ENCODE measurements at places on chromosomes 1 and 21.

DNA sequence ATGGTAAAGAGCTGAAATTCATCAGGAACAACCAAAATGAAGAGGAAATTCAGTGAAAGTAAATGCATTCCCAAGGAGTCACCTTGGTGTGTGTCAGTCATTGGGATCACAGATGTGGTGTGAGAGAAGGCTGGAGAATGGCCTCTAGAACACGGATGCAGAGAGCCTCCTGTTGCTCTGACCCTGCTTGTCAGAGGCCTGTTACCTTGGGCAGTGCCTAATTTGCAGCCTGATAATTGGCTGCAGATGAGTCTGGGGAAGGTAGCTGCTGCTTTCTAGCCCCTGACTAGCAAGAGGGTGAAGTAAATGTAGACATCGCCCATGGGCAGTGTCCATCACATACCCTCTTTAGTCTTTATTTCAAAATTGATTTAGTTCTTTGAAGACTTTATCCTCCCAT is 3.3 kb downstream of the GCSAML start:
- DNase-seq = no peak

DNA sequence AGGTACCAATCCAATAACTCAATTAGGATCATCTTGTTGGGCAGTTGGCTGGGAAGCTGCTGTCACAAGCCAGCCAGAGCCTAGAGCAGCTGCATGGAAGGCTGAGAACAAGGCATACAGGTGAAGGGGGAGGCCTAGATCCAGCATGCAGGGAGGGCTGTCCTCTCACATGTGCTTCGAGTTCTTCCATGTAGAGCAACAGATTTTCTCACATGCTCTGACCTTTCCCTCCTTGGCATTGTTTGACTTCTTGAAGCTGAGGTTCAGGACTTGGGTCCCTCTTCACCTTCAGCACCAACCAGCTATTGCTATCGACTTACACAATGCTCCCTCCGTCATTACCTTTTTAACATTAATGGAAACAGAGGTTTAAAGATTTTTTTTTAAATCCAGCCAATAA is 257.7 kb downstream of the ATG4C start:
- no peak for DNase-seq

GRCh38 chr1:236862615-236863211 is 67.6 kb downstream of the MTR start:
- no peak for DNase-seq

DNA sequence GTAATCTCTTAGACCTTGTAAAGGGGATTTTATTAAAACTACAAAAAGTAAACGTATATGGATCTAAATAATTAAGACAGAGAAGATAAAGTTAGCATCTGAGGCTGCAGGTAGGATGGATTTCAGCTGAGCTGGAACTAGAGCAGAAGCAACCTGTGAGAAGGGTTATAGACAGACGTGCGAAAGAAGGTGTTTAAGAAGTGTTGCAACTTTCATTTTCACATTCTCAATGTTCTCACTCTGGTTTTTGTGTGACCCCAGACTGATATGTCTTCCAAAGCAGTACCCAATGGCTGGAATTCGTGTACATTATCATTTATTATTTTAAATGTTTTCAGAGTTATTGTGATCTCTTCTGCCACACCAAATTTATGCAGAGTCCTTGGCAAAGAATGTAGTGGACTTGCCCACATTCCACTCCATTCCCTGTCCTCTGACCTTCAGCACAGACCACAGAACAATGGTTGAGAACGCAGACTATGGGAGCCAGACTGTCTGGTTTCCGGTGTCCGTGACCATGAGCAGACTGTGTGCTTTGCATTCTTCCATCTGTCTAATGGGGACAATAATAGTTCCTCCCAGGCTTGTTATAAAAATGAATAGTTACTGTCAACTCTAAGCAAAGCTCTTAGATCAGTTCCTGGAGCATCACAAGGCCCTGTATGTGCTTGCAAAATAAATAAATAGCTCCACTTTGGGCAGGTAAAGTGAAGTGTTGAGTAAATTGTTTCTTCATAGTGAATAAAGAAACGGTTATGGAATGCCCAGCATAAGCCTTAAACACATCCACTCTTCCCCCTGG is 140.6 kb upstream of the SAMSN1 start:
- no peak for DNase-seq

- no peak for DNase-seq
Observed at GRCh38 chr1:103160281-103160680, 52.0 kb upstream of the COL11A1 start.

DNA sequence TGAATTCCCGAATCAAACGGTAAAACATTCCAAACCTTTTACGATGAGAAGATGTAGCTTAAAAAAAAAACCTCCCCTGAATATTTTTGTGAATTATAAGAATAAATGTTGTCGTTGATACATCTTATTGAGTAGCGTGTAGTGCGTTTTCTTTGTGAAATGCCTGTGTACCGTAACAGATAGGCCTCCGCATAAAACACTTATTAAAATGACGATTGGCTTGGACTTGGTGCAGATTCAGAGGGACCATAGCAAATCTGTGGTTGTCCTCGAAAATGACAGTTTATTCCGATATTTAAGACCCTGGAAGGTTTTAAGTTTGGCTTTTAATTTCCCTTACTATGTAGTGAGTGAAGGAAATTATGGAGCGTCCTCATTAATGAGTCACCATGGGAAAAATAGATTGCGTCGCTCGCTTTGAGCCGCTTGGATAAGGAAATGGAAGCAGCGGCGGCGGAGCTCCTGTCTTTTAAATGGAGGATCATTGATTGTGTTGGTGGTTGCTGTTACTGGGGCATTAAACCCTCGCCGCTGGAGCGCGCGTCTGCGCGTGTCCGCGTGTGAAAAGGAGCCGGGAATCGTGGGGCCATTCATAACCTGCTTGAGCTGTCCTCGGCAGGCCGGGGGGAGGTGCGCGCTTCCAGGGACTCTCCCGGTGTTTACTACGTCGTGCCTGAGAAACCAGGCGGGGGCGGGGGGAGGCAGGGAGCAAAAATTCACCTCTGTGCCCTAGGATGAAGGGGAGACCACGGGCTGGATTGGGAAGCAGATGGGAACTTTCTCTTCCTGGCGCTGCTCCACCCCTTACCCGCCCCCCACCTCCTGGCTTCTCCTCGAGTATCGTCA is 1.6 kb downstream of the SPEN start:
- peak; percentile 85 for DNase-seq

DNA sequence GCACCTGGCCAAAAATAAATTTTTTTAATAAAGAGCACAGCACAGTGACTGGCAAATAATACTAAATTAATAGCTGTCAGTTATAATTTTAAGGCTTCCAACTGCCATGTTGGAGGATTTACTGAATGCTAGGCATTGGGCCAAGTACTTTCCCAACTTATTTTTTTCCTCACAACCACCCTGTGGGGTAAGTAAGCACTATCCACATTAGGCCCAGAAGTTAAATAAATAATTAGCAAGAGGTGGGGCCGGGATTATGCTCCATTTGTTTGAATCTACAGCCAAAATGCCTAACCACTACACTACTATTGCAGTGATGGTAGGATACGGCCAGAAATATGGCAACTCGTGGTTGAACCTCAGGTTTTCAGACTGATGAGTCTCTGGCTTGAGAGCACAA is 4.6 kb upstream of the TRNAU1AP start:
- DNase-seq = no peak

DNA sequence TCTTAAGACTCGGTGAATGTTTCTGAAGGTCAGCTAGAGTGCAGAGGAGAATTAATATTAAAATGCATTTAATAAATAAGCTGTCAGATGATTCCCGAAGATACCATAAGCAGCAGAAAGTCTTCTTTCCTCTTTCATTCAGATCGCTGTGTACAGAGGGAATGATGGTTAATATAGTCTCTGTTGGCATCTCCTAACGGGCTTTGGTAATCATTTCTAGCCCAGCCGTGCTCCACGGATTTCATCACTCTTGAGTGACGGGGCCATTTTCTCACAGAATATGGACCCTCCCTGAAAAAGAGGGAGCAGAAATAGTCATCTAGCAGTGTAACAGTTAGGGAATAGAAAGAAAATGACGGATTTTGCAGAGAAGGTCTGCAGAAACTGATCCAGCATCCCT is 103.1 kb downstream of the ST6GALNAC3 start:
- DNase-seq = no peak

GRCh38 chr1:184284900-184285299 is 101.9 kb upstream of the C1orf21 start:
- DNase-seq = no peak

DNA sequence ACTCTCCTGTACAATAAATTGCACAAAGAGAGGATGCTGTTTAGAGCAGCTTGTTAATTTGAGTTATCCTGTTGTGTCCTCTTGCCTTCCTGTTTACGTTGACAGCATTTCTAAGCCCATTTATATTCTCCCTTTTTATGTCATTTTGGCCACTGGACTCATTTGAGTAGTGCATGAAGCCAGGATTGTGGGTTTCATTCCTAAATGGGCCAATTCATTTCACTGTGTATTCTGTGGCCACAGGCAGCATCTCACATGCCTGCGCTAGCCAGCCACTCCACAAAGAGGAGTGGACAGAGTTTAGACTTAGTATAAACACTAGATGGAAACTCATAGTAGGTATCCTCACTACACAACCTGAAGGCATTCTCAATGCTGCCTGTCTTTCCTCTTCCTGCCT is 73.4 kb downstream of the DTL start:
- no peak for DNase-seq

DNA sequence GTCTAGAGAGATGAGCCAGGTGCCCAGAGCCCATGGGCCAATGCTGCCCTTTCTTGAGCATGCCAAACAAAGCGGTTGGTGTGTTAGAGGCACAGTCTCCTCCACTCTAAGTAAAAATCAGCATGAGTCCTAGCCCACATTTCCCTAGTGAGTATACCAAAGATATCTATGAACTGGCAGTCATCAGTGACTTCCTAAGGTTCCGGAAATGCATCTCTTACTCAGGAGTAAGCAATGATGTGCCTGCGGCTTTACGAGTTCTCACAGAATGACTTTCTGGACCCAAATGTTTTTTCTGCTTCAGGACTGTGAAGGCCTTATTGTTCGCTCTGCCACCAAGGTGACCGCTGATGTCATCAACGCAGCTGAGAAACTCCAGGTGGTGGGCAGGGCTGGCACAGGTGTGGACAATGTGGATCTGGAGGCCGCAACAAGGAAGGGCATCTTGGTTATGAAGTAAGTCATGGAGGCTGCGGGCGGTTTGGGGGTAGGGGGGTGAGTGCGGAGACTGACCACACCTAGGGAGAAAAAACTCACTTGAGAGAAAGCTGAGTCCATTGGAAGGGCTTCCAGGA is 9.2 kb downstream of the PHGDH start:
- no peak for DNase-seq

- no peak for DNase-seq
Observed at GRCh38 chr1:205247130-205247921, 19.6 kb downstream of the TMCC2 start.

DNA sequence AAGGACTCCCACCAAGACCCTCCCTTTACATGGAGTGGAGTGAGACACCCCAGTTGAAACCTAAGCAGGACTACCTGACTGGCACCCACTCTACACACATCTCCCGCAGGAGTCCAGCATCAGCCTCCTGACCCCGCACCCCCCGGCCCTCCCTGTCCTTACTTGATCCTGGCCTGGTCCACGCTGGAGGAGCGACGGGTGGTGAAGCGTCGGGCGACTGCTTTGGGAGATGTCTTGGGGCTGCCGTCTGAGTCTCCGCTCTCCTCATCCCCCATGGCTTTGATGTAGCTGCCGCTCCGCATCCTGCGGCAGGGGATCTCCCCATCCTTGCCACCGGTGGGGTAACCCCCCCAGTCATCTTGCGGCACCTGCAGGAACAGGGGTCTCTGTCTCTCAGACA is 29.5 kb downstream of the DLGAP3 start:
- DNase-seq = no peak

DNA sequence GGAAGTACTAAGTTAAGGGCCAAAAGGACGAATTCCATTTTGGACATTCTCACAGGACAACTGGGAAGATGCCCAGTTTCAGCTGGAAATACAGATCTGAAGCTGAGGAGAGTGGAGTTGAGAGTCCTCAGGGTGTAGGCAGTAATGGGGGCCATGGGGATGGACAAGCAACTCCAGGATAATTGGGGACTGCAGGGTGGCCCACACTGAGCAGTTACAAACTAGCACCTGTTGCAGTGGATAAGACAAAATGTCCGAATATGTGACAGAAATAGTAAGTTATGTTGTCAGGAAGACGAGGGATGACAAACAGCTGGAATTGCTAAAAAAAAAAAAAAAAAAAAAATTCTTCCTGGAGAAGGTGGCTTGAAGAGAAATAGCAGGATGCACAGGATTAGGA is 34.6 kb upstream of the KANK4 start:
- DNase-seq = no peak

- DNase-seq = no peak
Observed at GRCh38 chr1:161080441-161081405, 8.6 kb downstream of the NECTIN4 start.

- DNase-seq = peak; percentile 10
Observed at GRCh38 chr21:18987520-18988026, 584.0 kb upstream of the TMPRSS15 start.

- DNase-seq = no peak
Observed at GRCh38 chr1:159594625-159595405, 7.2 kb downstream of the APCS start.

- DNase-seq = peak; percentile 4
Observed at GRCh38 chr1:68140536-68140935, 90.1 kb upstream of the DIRAS3 start.

DNA sequence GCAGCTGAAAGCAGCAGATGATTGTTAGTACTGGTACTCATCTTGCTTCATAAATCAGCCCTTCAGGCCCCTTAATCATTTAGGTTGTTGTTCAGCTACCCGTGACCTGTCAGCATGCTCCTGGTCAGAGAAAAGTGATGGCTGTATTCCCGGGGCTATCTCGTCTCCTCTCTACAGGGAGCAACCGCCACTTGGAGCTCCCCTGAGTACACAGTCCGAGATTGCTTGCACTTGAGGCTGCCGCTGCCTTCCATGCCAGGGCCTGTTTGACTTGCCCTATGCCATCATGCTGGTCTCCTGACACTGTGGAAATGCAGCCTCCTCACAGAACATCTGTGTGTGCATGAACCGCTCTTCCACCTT is 97.5 kb downstream of the SPATA46 start:
- DNase-seq = no peak

DNA sequence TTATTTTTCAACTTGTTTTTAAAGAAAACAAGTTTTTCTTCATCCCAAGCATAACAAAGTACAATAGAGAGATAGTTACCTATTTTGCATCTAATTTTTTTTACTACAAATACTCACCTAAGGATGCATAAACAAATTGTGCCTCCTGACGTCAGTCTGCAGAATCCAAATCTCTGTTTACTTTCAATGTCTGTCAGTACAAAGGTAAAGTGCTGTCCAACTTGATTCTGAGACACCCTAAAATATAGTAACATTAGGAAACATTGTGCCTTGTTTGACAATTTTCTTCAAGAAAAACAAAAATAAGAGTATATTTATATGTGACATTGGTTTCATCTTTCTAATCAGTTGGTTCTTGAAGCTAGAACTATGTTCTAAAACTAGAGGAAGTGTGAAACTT is 103.4 kb downstream of the DENND1B start:
- no peak for DNase-seq

DNA sequence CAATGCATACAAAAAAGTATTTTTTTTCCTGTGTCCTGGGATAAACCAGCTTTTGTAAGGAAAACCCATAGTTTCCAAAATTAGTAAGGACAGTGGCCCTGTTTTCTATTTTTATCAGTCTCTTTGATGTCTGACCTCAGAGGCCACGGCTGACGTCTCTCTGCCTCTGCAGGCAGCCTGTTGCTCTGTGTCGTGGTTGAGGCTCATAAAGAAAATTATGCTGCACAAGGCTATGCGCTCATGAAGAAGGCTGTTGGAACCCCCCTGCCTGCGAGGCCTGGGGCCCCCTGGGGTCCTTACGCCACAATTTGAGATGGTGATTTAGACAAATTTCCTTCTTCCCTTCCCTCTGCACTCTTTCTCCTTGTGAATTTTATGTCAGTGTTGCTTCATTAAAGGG is 48.9 kb downstream of the AGPAT3 start:
- DNase-seq = no peak

GRCh38 chr1:94111879-94112278 is 9.1 kb downstream of the ABCA4 start:
- DNase-seq = no peak
